ENCODE measurements at places on chromosomes 16 and 17.

DNA sequence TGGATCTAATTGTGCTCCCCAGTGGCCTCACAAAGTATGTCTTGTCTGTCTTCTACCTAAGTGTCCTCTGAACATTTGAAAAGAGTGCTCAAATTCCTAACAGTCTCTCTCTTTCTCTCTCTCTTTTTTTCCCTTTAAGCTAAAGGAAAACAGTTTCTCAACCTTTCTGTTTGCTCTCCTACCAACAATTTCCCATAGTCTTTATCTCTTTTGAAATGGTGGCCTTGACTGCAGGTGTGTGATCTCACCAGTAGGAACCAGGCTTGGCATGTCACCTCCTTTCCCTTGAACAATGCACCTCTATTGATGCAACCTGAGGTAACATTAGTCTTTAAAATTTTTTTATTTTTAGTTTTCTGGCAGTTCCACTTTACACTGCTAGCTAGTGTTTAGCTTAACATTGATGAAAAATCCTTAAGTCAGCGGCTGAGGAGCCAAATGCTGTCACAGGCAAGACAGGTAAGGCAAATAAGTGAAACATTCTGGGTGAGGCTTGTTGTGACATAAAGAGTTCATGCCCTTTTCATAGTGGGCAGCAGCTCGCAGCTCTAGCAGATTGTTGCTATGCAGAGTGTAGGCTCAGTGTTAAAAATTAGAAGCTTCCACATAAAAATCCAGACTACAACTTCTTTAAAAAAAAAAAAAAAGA lies 273.4 kb downstream of the HAPSTR1 start:
- DNase-seq: no peak

- no peak for DNase-seq
Measured at GRCh38 chr16:23020084-23020483, 129.2 kb downstream of the USP31 start.

DNA sequence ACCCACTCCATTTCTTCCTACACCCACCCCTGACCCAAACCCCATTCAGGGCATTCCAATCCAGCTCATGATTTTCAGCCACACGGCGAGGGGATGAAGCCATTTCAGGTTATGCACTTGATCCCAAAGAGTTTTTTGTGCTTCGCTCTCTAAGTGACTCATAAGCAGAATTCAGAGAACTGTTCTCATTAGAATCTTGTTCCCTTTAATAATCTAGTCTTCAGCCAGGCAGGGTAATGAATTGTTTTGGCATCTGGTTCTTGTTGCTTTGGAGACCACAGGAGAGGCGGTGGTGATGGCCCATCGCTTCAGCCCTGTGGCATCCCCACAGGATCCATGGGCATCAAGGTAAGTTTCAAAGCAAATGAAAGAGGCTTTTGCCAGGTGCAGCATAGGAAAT lies 4.8 kb upstream of the KRT31 start:
- no peak for DNase-seq

GRCh38 chr17:78263063-78263735 lies 31.8 kb downstream of the TMEM235 start:
- no peak for DNase-seq

GRCh38 chr17:604765-605164 lies 109.9 kb downstream of the VPS53 start:
- no peak for DNase-seq

GRCh38 chr17:52790359-52790955 lies 631.9 kb upstream of the CA10 start:
- no peak for DNase-seq

- DNase-seq: peak; percentile 73
Measured at GRCh38 chr17:50149417-50150353, 792 bp downstream of the PPP1R9B start.

GRCh38 chr17:79978548-79978855 lies 57.2 kb downstream of the TBC1D16 start:
- peak; percentile 72 for DNase-seq

DNA sequence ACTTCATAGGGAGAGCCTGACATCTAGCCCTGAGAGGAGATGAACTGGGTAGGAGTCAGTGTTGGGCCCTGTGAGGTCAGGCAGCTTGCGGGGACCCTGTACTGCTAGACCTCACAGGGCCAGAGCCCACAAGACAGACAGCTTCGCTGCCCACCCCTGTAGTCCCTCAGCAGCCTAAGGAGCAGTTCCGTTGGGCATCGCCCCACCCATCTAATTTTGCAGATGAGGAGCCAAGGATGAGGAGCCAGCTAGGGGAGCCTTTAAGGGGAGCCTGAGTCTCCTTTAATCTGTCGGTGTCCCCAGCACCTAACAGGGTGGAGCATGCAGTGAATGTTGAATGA lies 755 bp upstream of the TUFM start:
- DNase-seq: no peak

DNA sequence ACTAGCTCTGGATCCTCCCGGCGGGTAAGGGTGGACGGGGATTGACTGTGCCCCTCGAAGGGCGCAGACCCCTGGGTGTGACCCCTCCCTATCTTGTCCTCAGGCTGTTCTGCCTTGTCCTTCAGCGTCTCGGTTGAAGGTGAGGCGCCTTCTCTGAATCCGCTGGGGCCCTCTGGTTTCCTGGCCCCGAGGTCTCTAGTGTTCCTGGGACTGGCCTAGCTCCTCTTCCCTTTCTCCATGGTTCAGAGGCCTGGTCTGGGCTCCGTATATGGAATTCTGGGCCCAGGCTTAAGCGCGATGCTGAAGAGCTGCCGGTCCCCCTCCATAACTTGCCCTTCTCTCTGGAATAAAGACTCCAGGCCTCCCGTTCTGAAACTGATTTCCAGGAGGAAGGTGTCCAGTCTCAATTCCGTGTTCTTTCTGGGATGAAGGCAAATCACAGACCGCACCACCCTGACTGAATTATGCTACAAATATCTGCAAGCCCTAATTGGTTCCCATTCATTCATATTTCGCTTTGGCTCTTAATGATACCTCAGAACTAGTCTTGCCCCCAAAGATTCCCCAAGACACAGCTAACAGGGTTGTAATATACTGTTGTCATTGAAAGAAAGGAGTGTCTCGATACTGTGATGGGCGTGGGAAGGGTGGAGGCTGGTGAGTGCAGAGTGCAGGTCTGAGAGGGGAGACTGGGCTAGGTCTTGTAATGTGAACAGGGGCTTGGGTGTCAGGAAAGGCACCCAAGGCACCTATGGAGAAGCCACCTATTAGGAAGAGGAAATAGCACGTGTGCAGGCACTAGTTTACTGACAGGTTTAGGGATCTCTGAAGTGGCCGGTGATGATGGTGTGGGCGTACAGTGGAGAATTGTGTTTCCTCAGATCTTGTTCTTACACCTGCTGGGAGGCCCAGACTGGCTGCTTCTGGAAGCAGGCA lies 851 bp downstream of the EDC4 start:
- no peak for DNase-seq
